Hematopoietic multipotent progenitor cell (in vitro differentiated cells): ENCODE measurements at places on chromosomes 7 and 10.

DNA sequence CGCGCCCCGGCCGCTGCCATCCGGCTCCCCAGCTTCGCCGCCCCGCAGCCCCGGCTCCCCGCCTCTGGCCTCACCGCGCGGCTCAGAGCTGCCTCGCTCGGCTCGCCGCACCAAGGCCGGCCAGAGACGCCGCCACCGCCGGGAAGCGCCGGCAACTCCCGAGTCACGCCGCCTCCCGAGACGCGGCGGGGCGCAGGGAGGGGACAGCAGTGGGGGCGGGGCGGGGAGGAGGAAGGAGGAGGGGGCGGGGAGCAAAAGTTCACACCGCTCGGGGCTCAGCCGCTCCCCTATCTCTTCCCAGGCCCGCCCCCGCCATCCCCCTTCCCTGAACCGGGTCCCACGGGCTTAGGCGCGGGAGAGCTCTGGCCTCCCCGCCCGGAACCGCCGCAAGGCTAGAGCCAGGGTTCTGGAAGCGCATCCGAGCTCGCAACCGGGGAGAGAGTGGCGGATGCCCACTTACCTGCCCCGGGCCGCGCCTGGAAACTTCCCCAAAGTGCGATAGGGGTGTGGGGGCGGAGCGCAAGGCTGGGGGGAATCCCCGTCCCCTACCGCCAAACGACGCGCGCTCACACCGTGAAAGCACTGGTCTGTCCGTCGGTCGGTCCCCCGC lies 1.0 kb downstream of the CHST15 start:
- peak; percentile 54 for DNase-seq

- no peak for DNase-seq
These were observed 55.6 kb upstream of the PNLIP start for GRCh38 chr10:116490028-116490662.

- DNase-seq: no peak
These were observed 25.4 kb downstream of the GBX1 start for GRCh38 chr7:151141855-151142685.

DNA sequence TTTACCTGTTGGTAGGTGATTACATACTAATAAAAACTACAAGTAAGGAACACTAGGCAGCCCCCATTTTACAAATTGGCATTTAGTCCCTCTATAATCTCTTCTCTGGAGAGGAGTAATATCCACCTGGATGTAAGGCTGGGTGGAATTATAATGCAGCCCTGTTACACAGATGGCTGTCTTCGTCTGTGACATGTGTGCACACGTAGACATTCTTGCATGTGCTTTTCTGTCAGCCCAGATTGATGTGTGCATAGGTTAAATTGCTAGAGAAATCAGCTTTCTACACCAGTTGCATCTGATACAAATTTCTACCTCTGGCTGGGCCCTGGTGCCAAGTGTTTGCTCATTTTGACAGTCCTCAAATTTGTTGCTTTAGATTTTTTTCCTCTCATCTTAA lies 715.9 kb downstream of the AUTS2 start:
- no peak for DNase-seq

GRCh38 chr7:141339603-141340002 lies 211.6 kb upstream of the AGK start:
- no peak for DNase-seq

DNA sequence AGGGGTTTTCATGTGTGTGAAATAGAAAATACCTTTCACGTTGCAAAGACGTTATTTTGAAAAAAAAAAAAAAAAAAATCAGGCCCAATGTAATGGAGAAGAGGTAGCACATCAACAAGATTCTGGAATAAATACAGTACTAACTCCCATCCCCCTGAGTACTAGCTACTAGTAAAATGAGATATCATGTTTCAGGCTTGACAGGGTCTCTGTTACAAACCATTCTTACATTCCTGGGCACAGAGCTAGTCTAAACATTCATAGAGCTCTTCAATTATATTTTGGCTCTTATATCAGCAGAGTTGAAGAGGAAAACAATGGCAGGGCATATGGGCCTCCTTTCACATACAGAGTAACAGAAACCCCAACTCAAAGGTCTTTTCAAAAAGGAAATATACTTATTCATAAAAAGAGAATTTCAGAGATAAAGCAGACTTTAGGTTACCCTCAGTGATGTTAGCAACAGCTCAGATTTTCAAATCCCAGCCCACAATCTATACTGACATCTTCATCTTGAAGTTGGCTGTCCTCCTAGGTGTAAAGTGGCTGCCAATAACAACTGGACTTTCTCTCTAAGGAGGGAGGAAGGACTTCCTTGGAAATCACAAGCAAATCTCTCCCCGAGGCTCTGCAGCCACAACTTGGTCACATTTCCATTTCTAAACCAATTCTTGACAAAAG lies 18.6 kb downstream of the C7orf33 start:
- no peak for DNase-seq

DNA sequence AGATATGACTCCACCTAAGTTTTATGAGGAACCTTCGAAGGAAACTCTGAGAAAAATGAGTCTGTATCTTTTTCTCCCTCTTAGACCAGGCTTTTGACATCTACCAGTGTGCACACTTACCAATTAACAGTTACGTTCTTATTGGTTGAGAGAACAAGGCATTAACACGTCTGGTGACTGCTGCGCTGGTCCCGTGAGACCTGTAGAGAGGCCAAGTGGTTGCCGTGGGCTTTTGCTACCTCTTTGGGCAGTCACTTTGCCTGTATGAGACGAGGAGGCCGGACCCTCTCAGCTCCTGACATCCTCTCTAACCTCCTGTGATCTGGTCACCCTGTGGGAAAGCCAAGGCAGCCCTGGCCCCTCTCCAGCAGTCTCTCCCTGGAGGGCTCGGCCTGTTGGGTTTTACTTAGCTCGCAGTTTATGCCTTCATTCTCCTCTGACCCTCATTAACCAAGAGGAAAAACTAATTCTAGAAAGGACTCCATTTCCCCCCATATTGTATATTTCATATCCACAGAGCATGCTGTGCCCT lies 513.9 kb upstream of the GALNT17 start:
- no peak for DNase-seq

GRCh38 chr10:86110156-86110786 lies 256.3 kb downstream of the GRID1 start:
- no peak for DNase-seq

DNA sequence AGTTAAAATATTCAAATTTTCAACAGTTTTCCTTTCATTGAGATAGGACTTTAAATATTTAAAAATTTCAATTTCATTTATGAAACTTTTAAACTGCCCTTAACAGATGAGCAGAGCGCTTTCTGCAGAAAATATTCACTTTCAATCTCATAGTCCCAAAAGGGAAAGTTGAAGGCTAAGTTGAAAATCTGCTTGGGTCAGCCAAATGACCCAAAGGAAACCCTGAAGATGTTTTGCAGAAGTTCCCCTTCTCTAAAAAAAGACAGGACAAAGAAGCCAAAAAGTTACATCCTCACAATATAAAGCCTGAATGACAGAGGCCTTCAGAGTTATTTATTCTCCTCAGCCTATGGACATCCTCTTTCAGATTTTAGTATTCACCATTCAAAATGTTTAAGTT lies 17.6 kb upstream of the SCIN start:
- DNase-seq: no peak

DNA sequence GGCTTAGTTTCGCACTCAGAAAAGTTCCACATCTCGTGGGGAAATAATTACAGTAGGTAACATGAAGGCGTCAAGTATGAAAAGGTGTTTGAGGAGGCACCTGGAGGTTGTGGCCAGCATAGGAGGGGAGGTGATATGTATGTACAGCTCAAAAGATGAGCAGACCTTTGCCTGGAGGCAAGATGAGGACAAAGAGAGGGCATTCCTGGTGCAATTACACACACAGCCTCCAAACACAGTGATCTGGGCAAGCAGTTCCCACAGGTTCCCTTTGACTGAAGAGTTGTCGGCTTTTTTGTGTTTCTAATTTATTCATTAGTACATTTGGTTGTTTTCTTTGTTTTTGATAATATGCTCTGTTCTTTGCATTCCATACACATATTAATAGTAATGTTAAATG lies 46.9 kb downstream of the CDK14 start:
- no peak for DNase-seq

GRCh38 chr10:87829986-87830729 lies 12.1 kb upstream of the ATAD1 start:
- no peak for DNase-seq

DNA sequence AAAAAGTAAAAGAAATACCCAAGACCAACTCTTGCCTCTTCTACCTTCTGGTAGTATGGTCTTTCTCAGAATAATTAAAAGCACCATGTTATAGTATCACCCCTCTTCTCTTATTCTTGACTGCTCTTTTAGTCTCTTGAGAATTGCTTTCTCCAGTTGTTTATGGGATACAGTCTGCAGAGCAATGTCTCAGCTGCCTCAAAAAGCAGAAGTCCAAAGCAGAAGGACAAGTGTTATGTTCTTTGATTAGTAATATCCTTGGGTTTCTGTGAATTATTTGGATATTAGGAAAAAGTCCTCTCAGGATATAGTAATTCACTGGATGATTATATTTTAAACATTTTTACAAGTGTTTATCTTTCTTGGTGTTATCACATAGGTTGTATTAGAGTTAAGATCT lies 7.4 kb downstream of the TAS2R41 start:
- no peak for DNase-seq

DNA sequence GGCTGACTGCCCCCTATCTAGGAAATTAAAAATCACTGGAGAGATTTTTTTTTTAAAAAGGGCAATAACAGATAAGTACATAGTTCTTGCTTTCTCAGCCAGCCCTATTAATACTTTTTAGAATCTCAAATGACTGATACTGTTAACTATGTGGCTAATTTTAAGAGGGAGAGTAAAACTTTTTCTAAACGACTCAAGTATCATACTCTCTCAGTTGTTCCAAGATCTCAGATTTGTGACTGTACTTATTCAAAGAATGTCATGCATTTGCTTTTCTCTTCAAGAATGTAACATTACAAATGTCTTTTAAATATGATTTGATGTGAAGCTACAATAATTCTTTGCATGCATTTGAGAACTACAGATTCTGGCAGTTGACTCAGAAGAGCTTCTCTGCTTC lies 55.4 kb upstream of the RAB11FIP2 start:
- no peak for DNase-seq

- DNase-seq: no peak
These were observed 74.4 kb downstream of the SEPTIN7 start for GRCh38 chr7:35875292-35875691.
